ENCODE measurements at places on chromosomes 7 and 10.

DNA sequence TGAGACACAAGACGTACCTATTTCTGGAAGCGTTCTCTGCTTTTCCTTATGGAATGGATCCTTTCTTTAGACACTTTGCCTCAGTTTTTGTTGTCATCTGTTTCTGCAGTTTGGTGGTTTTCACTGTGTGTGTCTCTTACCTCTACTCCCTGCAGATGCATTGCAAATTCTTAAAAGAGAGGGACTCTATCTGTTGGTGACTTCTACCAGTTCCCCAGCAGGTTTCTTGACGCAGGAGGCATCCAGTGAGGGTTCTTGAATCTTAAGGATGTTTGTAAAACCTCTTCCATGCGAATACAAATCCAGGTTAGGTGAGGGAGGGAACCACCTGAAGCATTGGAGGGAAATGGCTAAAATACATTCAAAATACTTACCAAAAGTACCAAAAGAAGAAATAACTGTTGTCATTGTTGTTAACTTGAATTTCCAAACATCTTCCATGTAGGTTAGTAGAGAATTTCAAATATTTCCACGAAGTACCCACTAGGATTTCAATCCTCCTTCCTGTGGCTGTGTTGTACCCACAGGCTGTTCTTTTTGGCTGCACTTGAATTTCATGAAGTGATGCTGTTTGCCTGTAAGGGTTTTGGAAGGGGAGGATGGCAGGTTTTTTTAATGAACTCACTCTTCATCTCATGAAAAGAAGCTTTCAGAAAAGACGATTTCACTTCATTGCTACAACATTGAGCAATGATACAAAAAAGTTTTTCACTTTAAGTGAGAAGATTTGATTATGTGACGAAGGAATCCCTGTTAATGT is 32.2 kb downstream of the PLXDC2 start:
- DNase-seq: no peak

DNA sequence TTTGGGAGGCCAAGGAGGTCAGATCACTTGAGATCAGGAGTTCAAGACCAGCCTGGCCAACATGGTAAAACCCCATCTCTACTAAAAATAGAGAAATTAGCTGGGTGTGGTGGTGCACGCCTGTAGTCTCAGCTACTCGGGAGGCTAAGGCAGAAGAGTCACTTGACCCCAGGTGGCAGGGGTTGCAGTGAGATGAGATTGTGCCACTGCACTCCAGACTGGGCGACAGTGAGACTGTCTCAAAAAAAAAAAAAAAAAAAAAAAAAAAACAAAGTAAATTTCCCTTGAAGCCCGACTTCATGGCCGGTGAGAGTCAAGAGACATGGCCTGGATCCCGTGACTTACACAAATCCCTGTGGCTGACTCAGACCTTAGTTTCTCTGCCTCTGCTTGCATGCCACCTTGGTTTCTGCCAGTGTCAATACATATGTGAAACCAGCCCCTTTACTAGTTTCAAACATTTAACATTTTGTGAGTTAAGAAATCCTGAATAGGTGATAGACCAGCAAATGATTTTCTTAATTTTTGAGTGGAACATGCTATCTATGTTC is 62.8 kb downstream of the ZEB1 start:
- no peak for DNase-seq

DNA sequence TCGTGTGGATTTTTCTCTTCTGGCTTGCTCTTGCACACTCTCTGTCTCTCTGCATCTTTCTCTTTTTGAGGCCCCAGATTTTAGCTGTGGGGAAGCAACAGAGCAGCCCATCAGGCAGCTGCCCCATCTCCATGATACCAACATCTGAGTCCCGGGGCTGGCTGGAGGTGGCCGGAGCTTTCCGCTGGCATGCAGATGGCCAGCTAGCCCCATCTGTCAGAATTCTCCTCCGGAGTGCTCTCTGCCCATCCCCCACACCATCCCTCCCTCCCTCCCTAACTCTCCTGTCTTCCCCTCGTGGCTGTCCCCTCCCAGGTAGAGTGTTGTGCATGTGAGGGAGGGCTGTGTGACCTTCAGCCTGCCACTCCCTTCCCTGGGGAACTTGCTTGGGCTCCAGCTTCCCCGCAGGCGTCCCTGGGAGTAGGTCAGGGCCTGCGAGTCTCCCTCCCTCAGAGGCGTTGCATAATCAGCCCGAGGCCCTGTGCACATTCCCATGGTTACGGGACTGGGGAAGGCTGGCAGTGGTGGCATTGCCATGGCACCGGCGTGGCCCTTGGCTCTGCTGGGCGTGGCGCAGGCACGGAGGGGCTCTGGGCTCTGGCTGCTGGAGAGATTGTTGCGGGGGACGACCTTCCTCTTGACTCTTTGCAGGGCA is 24.7 kb downstream of the GHRHR start:
- DNase-seq: no peak

DNA sequence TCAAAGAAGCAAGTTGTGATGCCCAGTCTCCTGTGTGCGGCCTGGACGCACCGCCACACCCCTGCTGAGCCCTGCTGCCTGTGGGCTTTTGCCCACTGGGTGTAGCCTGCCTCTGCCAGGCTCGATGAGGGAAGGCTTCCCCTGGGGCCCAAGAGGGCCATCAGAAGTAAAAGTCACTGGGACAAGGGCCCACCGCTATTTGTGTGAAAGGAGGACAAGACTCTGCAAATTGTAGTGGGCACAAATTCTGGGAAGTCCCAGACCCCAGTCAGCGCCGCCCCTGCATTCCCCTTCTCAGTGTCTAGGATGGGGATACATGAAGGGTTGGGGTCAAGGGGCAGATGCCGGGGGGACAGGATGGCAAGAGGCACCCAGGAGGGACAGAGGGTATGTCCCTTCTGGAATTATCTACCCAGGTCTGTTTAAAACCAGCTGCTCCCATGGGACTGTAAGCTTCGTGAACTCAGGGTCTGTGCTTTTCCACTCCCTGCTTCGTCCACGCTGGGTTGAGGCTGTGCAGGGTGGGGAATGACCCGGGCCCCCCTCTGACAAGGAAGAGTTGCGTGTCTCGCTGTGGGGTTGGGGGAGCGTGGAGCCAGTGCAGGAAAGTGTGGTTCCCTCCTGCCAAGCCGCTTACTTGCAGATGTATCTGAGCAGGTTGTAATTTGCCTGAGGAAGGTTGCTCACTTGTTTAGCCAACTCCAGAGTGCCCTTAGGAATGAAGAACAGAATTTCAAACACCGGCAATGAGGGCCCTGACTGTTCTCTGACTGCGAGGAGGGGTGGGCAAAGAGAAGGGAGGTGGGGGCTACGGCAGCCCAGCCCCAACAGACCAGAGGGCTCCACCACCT is 147.2 kb downstream of the MAPK8 start:
- DNase-seq: no peak

- no peak for DNase-seq
Observed at GRCh38 chr10:12720217-12720981, 281.1 kb downstream of the CCDC3 start.

GRCh38 chr7:85600395-85600794 is 413.5 kb upstream of the SEMA3D start:
- DNase-seq: no peak

- DNase-seq: no peak
Observed at GRCh38 chr10:32159264-32159663, 103.0 kb upstream of the KIF5B start.

DNA sequence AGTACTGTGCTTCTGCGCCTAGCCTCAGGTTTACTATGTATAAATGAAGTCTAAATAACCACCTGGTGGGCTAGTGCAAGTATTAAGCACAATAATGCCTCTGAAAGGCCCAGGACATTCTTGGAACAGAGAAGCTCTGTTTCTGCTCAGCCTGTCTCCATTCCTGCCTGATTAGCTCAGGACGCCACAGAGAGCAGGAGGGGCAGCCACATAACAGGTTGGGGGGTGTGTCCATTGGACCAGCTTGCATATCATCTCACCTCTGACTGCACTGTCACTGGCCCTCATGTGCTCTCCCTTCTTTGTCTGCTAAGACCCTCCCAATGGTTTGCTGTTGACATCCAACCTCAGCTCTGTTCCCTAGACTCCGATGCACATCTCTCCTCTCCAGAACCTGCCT is 52.8 kb upstream of the IKZF1 start:
- no peak for DNase-seq

- peak; percentile 78 for DNase-seq
Observed at GRCh38 chr10:17228091-17229015, at the start of gene VIM. VIM (plus strand) TSS chr10:17228241; CDS start chr10:17229423, 1,182 bp downstream.

DNA sequence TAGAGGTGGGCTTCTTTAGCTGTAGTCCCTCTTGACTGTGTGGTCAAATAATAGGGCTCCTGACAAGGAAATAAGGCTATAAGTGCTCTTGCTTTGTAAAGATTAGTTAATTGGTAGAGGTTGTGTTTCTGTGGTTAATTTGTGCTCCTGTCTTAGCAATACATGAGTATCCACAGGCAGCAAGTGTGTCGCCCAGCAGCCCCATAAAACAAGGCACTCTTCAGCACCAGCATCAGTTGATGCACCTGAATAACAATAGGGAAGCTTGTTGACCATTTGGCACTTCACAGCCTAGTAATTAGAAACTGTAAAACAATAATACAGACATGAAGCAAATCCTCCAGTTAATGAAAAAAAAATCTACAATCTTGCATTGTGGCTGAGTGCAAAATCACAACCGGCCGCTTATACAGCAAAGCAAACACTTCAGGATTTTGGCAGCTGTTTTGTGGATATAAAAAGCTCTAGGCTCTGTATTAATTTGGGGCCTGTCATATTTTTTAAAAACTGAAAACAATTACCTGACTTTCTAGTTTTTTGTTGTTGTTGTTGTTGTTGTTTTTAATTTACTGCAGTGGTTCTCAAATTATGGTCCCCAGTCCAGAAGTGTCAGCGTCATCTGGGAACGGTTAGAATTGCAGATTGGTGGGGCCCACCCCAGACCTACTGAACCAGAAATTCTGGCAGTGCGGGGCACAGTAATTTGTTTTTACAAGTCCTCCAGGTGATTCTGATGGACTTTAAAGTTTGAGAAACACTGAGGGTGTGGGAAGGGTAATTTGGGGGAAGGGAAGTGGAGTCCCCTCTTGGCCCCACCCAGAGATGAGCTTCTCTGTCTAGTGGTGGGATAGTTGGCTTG is 56.8 kb downstream of the AUTS2 start:
- no peak for DNase-seq

DNA sequence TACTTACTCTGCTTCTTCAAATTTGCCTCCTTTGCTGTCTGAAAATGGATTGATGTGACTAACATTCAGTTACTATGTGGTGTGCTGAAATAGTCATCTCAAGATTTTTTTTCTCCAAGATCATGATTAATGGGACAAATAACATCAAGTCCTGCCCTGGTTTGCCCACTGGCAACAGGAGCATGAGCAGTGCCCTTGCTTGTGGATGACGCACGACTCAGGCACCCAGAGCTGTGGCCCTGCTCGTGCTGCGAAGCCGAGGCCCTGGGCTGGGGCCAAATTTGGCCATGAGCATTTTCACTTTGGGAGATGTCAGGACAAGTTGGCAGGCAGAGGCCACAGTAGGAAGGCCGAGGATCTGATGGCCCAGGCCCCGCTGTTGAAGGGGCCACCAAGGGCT is 239.8 kb upstream of the IGFBP3 start:
- DNase-seq: no peak

GRCh38 chr10:74651565-74651964 is 174.8 kb upstream of the KAT6B start:
- no peak for DNase-seq

- DNase-seq: no peak
Observed at GRCh38 chr7:13988065-13988464, 1.4 kb downstream of the ETV1 start.

DNA sequence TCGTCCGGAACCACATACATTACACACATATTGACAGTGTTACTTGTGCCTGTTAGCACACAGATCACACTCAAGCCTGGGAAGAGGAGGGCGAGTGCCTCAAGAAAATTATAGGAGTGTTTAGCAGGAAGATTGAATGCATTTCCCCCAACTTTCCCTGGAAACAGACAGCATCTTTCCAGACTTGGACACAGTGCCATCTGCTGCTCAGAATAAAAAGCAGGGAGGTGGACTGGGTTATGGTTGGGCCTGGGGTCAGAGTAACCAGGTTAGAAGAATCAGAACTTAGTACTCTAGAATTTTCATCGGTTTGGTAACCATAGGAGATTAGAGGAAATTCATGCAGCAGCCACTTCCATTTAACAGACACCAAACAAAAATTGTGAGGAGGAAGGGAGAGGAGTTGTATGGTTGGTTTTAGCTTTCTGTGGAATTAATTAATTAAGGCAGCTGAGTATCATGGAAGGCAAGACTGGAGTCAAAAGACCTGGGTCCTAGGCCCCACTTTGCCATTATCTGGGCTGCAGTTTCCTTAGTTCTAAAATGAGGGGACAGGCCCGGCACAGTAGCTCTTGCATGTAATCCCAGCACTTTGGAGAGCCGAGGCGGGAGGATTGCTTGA is 43.4 kb upstream of the OPTN start:
- DNase-seq: no peak

DNA sequence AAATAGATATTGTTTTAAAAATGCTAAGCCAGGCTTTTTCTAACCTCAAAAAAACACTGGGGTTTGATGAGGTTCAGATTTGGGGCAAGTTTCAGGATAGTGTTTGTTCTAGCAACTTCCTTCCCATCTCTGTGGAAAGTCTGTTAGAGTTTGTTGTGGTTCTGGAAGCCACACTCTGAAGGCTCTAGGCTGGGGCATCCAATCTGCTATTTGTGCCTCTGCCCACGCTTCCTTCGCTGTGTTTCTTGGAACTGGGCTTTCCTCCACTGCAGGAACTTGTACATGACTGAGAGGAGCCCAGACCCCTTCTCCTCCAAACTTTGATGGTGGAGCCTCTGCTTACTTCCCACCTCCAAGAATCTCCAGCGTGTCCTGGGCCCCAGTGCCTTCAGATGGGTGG is 108.5 kb upstream of the SLC25A13 start:
- DNase-seq: no peak

DNA sequence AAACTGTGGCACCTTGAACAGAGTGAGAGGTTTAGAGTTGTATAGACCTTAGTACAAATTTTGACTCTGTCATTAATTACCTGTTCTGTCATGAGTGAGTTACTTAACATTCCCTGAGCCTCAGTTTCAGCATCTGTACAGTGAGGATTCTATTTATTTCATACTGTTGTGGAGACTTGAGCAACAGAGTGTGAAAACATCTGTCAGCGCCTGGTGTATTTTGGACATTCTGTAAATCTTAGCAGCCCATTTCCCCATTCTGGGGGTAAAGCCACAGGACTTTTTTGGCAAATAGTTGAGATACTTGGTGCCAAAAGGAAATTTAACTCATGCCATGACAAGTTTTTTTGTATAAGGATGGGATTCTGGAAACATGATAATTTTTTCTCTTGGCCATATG is 94.8 kb downstream of the AUTS2 start:
- no peak for DNase-seq

DNA sequence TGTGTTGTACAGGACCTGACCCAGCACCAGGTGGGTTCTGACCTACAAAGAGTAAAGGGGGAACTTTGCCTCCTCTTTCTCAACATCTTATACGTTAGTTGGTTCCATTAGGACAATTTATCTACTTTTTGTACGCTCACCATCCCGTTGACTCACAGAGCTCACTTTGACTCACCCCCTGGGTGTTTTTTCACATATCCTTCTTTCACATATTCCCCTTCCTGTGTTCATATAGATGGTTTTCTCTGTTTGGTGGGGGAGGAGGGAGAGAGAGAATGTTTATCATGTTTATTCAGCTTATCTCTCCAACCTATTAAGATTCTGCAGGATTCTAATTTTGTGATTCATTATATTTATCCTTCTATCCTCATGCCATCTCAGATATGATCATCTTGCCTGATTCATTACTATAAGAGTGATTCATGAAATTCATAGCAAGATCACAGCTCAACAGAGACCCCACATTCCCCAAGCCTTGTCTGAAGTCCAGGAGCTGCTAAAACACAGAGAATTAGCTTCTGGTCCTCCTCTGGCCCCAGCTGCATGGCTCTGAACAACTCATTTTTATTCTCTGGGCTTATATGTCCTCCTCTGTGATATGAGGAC is 37.2 kb downstream of the PRSS2 start:
- no peak for DNase-seq

GRCh38 chr10:77856566-77856965 is 70.0 kb downstream of the DLG5 start:
- no peak for DNase-seq

Measured in effector memory CD4-positive, alpha-beta T cell (primary cell).